Esophagus squamous epithelium (tissue), 5 donors: ENCODE measurements at places on chromosomes 11 and 22. TPM values are rescaled to one million over a fixed set of nuclear protein-coding genes. Genes with fewer than 3 reads are reported as not detected.

- DNase-seq, result no peak
These were observed 11.5 kb downstream of the CD44 start for GRCh38 chr11:35150454-35150853.

GRCh38 chr11:8102296-8102915 is 21.4 kb downstream of the TUB start:
- DNase-seq, result no peak

DNA sequence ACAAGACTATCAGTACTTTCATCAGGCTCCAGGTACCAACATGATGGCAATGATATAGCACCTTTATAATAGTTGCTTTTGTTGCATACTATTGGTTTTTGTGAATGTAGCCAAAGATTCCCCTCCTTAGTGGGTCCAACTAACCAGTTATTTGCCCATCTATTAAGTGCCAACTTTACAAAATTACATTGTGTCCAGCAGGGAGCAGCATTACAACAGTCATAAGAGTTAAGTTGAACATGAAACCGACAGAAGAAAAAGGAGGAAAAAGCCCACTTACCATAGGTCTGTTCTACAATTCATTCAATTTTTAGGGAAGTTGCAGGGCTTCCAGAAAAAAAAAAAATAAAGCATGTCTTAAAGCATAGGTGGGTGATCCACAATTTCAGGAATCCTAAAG is 21.6 kb downstream of the IMMP1L start:
- no peak for DNase-seq

DNA sequence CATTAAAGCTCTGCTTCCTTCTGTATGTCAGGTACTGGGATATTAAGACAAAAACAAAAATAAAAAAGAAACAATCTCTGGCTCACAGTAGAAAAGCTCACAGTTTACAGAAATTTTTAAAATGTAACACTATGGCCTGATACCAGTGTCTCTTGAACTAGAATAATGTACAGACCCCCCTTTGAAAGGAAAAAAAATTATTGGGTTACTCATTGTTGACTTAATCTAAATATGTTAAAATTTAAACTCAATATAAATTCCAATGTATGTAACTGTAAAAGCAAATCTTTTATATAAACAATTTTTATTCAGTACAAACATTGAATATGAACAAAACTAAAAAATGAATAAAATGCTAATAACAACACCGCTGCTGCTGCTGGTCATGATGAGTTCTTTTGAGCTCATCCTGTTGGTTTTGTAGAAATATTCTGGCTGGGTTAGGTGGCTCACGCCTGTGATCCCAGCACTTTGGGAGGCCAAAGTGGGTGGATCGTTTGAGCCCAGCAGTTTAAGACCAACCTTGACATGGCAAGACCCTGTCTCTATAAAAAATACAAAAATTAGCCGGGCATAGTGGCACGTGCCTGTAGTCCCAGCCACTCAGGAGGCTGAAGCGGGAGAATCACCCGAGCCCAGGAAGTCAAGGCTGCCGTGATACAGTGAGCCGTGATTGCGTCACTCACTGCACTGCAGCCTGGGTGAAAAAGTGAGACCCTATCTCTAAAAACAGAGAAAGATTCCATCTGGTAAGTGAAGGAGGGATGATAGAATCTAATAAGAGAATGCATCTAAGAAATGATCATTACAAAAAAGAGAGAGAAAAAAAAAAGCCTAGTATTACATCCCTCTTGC is 11.8 kb upstream of the KCNE3 start:
- DNase-seq, result no peak

GRCh38 chr22:48950151-48950915 is 877.3 kb downstream of the BRD1 start:
- DNase-seq, result no peak

DNA sequence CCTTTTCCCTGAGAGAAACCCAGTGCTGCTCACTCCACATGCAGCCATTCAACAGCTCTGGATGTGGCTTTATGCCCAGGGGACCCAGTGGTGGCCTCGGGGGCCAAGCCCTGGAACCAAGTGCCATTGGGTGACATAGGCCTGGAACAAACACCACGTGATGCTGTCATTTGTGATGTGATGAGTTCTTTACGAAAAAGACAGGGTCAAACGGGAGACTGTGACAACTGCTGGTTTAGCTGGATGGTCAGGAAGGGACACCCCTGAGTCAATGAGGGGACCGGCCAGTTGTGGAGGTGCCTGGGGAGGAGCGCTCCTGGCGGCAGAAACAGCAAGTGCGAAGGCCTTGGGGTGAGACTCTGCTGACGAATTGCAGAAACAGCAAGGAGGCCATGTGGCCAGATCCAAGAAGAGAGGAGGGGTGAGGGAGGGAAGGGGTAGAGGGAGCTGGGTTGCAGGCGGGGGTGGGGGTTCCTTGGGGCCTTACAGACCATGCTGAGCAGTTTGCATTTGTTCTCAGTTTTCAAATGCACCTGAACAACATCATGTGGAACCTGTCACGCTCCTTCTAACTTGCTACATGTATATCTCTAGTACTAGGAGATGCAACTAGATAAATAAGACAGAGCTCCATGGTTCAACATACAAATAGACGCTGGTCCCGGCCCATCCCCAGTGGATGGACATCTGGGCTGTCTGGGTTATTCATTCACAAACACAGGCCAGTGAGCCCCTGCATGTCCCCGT is 56.1 kb downstream of the IGLL5 start:
- DNase-seq, result no peak

- DNase-seq, result no peak
These were observed 58.2 kb upstream of the THY1 start for GRCh38 chr11:119481021-119481666.

GRCh38 chr11:78109081-78110015 is 29.7 kb upstream of the NDUFC2 start:
- DNase-seq, result no peak

GRCh38 chr11:122786896-122787295 is 51.4 kb upstream of the CRTAM start:
- DNase-seq, result no peak

- no peak for DNase-seq
These were observed 146.5 kb downstream of the ELP4 start for GRCh38 chr11:31656051-31656450.

DNA sequence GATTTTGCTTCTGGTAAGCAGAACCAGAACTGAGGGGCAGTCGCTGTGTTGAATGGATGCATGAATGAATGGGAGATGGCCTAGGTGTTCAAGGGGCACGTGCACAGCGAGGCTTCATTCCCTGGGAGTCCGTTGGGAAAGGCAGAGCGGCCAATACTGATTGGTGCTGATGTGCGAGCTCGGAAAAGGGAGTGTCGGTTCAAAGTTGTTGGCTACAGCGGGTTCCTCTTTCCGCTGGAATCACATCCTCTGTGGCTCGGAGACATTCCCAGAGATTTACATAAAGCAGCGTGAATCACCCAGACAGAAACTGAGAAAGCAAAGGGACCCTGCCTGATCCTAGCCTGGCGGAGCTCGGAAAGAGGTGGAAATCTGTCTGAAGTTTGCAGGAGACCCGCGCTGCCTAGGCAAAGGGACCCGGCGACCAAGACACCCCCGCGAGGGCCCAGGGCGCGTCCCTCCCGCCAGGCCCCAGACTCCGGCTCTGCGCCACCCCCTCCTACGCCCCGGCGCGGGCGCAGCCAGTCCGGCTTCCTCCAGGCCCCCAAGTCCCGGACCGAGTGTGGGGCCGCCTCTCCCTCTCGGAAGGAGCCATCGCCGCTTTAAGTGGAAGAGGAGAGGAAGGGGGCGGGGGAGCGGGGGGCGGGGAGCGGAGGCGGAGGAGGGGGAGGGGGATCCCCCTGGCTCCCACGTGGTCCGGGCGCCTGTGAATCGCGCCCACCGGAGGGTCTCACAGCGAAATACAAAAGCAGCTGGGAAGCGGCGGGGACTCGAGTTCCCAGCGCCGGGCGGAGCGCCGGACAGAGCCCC is at the start of gene FJX1:
Gene FJX1 (plus strand): TSS at position 774 of the 810 bp plus-strand sequence. CDS start 177 bp downstream, outside the sequence.
- DNase-seq, result no peak

DNA sequence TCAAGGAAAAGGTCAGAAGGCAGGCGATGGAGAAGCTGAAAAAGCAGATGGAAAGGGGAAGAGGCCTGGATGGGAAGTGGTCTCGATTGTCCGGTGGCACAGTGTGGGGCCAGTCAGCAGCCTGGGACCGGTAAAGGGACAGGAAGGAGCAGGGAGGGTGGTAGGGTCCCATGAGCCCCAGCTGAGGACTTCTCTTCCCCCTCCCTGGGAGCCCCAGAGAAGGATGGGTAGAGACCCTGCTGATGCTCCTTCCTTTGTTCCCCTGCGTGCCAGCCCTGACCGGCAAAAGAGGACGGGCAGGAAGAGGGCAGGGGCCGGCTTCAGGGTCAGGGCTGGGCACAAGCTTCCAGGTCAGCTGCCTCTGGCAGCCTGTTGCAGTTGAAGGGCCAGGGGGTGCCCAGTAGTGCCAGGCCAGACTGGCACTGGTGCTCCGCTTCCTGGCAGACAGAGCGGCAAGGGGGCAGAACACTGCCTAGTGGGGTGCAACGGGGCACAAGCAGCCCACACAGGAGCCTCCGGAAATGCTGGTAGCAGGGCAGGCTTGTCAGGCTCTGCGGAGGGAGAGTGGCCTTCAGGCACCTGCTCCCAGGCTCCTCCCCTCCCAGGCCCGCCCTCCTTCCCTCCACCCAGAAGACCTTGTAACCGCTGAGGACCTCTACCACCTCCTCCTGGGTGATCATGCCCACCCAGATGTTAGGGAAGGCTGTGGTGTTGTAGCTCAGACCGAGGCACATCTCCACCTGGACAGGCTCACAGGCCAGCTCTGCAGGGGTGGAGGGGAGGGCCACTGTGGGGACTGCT is 739 bp upstream of the C1QTNF5 start:
- no peak for DNase-seq

DNA sequence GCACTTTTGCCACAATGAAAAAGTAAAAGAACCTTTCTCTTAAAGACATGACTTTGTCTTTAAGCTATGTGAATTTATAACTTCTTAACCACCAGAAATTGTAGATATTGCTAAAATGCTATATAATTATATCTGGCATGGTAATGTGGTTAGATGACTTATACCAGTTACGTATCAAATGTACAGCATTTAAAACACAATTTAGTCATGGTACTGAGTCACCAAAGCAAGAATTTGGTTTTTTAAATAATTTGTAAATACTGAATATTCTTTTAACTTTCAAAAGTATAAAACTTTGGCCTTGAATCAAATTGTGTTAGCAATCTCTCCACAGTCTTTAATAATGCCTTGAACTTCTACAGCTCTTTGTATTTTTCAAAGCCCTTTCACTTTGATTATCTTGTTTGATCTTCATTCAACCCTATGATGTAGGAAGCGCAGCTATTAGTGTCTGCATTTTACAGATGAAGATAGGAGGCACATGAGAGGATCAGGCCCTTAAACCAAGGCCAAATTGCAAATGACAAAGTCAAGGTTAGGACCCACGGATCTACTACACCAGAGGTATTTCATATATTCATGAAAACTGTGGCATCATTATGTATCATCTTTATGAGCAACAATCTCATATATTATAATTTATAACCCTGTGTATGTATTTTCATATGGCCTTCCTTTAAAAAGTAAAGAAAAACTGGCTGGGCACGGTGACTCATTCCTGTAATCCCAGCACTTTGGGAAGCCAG is 4.4 kb upstream of the SYTL2 start:
- no peak for DNase-seq

DNA sequence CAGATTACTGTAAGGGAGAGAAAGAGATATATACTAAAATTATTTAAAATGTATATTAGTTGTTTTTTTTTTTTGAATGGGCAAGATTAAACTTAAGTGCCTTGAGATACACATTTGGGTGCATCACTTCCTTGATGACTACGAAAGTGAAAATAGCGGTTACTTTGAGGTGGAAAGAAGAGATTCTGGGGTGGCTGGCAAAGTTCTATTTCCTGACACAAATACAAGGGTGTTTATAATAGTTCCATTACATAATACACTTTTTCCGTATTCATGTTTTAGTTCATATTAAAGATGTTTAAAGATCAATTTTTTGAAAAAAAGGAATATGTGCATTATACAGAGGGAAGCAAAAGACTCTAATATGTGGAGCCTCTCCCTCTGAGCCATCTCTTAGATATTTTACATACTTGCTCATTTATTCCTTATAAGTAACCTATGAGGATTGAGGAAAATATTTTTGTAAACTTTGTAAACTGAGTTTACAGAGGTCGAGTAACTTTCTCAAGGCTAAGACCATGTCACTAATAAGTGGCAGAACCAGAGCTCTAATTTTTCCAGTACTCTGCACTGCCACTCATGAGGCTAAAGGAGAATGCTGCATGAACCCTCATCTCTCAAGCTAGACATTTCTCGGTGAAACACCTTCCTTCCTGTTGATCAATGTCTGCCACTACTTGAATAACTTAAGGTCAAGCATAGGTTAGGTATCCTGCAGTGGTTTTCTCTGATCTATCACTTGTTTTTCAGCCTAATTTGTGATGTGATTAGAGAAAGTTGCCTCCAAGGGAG is 58.6 kb downstream of the DDIAS start:
- no peak for DNase-seq

GRCh38 chr22:30348404-30348803 is 8.3 kb downstream of the SF3A1 start:
- no peak for DNase-seq

- no peak for DNase-seq
These were observed 30.1 kb downstream of the EXT2 start for GRCh38 chr11:44125598-44125997.

DNA sequence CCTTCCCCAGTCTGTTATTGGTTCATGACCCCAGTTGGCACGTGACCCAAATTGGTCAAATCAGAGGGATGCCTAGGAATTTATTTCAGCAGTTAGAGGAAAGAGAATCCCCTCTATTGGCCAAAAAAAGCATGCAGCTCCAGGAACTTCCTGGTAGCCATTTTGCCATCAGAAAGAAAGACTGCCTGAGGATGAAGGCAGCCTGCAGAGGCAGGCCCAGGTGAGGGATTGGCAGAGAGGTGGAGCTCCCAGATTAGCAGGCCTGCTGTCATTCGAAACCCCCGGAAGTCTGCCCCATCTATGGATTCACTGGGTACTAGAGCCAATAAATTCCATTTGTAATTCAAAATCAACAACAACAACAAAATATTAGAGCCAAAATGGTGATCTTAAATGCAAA is 207.6 kb downstream of the CWF19L2 start:
- no peak for DNase-seq

DNA sequence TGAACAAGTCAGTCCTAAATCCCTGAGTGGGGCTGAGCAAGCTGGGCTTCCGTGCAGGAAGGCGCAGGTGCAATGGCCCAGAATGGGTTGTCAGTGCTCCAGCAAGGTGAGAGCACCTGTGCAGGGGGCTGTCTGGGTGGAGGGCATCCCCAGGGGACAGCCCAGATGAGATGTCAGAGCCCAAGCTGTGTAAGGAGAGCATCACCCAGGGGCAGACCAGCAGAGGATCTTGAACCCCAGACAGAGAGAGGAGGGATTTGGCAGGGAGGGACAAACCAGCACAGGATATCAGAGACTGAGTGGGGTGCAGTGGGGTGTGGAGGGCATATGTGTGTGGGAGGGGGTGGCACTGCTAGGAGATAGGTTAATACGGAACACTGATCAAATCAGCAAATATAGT is 114.9 kb upstream of the TMEM45B start:
- DNase-seq, result no peak

The MYOD1 gene
- total RNA-seq, result not detected

The MRGPRF gene
- 1.3 TPM for total RNA-seq

The MS4A15 gene
- not detected for total RNA-seq

The CDC42EP2 gene
- total RNA-seq, result 11.4 TPM

The KRTAP5-9 gene
- not detected for total RNA-seq

The OR2AG2 gene
- 0.13 TPM for total RNA-seq

The C22orf23 gene
- not detected for total RNA-seq

The ABCC8 gene
- not detected for total RNA-seq

The PLXNB2 gene
- total RNA-seq, result 80.9 TPM

The ACER3 gene
- 20.9 TPM for total RNA-seq

The PHLDB1 gene
- total RNA-seq, result 6.7 TPM

The SCO2 gene
- total RNA-seq, result 14.9 TPM

The H19 gene
- 4.7 TPM for total RNA-seq
